ENCODE measurements at places on chromosomes 5 and 9. TPM values are rescaled to one million over a fixed set of nuclear protein-coding genes. Genes with fewer than 3 reads are reported as not detected.

The NIPSNAP3A gene
- 14.7 TPM for total RNA-seq

The DCAF12 gene
- 44.7 TPM for total RNA-seq

The CKMT2 gene
- not detected for total RNA-seq

The CCDC183 gene
- 0.74 TPM for total RNA-seq

The SLC27A6 gene
- total RNA-seq: not detected

The SLC45A2 gene
- not detected for total RNA-seq

The KLF4 gene
- 20.0 TPM for total RNA-seq

The PCDHB3 gene
- not detected for total RNA-seq

The NR4A3 gene
- total RNA-seq: 1.5 TPM

The GFI1B gene
- not detected for total RNA-seq

The REEP2 gene
- total RNA-seq: 7.2 TPM

The ENTPD2 gene
- total RNA-seq: 1.0 TPM
